ENCODE measurements at places on chromosomes 1 and 21. TPM values are rescaled to one million over a fixed set of nuclear protein-coding genes. Genes with fewer than 3 reads are reported as not detected.

Gene CR2
- not detected for total RNA-seq

Gene CELF3
- not detected for total RNA-seq

Gene SPTA1
- total RNA-seq = not detected

Gene KLF17
- not detected for total RNA-seq

Gene HUNK
- total RNA-seq = 0.15 TPM

Gene SV2A
- total RNA-seq = 7.5 TPM
